ENCODE measurements at places on chromosomes 2 and 18.
A peak's percentile ranks its signal among the peaks of the same experiment; 100 is the strongest.

- no peak for DNase-seq
Measured at GRCh38 chr2:188410504-188411235, 119.0 kb downstream of the GULP1 start.

DNA sequence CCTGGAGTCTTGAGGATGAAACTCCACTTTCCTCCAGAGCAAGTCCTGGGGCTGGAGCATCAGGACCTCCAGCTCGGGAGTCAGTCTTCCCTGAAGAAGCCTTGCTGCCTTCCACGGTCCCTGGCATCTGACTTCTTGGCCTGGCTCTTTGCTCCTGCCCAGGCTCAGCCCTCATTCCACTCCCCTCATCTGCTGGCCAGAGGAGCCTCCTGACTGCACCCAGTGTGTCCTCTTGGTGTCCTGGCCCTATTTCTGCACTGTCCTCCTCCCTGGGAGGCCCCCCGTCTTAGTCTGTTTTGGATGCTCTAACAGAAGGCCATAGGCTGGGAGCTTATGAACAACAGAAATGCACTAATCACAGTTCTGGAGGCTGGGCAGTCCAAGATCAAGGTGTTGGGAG lies 231.5 kb downstream of the LOXHD1 start:
- no peak for DNase-seq

DNA sequence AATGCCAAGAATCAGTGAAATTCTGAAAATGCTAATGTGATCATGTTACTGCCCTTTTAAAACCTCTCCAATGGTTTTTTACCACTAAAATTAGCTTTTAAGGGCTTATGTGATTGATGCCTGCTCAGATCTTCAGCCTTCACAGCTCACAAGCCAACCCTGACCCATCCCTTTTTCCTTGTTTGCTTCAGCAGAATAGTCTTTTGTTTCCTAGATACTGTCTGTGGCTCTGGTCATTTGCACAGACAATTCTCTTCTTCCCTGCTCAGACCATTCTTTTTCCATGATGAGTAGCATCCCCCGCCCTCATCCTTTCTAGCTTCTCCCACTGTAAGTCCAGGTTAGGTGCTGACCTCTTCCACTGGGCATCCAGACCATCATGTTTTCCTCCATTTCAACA lies 164.9 kb upstream of the NT5C1B start:
- no peak for DNase-seq

- no peak for DNase-seq
Measured at GRCh38 chr2:193348055-193348454, 1153.3 kb upstream of the TMEFF2 start.

- no peak for DNase-seq
Measured at GRCh38 chr2:32772638-32773447, 145.0 kb downstream of the TTC27 start.

GRCh38 chr2:195590861-195591205 lies 66.2 kb upstream of the SLC39A10 start:
- no peak for DNase-seq

DNA sequence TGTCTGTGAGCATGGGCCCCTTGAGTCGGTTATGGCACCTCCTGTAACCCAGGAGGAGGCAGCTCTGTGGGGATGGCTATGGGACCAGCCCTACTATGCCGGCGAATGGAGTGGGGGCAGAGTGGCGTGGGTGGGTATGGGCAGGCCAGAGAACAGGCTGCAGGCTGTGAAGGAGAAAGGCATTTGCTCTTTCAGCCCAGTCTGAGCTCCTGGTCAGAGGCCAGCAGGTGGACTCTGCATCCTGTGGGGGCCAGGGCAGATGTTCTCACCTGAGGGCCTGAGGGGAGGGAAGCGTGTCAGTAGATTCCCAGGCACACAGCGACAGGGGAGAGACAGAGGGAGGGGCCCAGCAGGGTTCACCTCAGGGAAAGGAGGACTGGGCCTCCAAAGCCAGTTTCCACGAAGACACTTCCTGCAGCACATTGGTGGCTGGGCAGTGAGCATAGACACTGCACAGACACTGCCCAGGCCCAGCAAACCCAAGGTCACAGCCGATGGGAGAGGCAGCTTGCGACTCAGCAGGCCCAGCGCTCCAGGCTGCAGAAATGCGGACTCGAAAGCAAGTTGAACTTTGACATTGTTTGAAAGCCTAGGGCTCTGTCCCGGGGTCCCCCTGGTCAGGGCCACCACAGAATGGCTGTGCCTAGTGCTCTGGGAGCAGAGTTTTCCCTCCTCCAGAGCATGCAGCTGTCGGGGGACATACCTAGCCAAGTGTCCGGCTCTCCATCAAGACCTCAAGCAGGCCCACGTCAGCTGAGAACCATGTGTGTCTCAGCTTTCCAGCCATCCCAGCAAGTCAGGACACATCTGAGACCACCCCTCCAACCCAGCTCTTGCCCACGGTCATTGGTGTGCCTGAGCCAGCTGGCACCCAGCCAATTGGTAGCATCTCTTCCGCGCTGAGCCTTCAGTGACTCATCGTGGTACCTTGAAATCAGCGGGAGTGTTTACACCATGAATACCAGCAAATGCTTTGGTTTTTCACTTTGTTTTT lies 53.8 kb downstream of the TGOLN2 start:
- DNase-seq = no peak

DNA sequence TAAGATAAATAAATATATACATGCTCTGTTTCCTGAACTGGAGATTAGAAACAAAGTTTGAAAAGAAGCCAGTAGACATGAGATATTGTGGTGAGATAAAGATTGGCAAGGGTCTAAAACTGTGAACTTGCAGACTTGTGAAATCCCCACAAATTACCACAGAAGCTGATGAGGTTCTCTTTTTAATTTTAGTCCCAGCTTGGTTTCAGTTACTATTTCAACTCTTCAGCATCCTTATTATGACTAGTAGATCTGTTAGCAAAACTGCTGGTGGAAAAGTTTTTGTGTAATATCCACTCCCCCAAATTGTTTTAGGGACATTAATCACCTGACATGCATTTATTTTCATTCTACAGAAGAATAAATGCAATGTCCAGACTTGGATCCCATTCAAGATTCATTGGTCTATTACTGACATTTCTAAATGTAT lies 20.8 kb downstream of the RASGRP3 start:
- DNase-seq = peak; percentile 48

- DNase-seq = no peak
Measured at GRCh38 chr2:47645246-47645645, 137.7 kb upstream of the MSH6 start.

DNA sequence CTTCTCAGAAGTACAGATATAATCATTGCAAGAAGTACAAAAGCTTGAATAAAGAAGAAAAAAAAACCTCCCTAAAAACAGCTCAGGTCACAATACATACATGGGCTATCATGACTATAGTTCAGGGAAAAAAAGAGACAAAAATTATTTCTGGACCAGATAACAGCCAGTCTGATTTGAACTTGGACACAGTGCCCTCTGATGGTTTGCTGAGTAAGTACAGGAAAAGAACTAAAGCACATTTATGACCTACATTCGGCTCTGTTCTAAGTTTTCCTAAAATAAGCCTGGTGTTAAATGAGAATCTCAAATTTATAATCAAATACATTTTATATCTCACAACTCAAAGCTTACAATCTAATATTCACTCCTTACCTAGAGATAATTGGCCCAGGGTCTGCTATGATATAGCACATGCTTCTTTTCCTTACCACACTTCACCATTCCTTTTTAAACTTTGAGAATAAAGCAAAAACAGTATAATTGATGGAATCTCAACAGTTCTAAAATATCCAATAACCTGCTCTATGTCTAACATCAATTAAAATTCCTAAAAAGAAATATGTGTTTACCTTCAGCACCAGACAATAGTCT lies 81.1 kb downstream of the RAPH1 start:
- DNase-seq = peak; percentile 57

- DNase-seq = no peak
Measured at GRCh38 chr2:47127862-47128543, 27.1 kb downstream of the STPG4 start.

- DNase-seq = no peak
Measured at GRCh38 chr2:109410039-109410815, 203.5 kb downstream of the SEPTIN10 start.

GRCh38 chr18:555705-556457 lies 24.3 kb upstream of the CETN1 start:
- DNase-seq = no peak

DNA sequence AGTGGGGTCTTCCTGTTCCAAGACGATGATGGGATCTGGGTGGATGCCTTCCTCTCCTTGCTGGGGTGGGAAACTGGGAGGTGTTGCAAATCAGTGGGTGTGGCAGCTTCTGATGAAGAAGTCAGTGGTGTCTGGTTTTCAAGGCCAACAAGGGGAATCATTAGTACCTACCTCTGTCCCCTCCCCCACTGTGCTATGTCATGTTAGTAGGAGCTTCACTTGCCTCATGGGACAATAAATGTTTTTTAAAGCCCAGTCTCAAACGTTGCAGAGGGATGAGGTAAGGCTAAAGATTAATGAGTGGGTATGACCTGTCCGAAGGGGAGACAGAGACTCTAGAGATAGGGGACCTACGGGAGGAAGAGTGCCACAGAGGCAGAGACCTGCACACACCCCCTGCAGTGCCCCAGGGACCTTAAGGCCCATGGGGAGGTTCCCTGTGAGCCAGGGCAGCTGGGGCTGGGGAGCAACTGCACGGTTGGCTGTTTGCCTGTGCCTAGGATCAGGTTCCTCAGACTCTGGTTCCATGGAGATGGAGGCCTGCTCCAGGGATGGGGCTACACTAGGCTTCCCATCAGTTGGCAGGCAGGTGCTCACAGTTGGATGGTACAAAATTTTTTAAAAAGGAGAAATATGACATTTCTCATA lies 37.8 kb upstream of the SLC1A4 start:
- DNase-seq = no peak

GRCh38 chr2:73175663-73176204 lies 26.6 kb upstream of the NOTO start:
- peak; percentile 64 for DNase-seq

GRCh38 chr2:230885463-230886130 lies 20.9 kb downstream of the ITM2C start:
- DNase-seq = no peak

DNA sequence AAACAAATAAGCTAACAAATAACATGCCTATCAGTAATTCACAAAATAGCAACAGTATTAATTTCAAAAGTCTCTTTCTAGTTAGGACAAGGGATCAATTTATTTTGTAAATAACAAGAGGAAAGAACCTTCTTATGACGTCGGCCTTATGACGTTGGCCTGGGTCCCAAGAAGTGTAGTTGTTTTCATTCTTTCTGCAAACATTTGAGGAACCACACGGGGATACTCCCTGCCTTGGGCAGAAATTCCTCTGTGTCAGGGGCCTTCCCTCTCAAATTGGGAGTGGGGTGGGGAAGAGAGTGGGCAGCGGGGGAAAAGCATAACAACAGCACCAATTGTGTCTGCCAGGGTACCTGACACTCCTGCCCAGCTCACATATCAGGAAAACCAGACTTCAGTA lies 1.3 kb downstream of the CCDC68 start:
- no peak for DNase-seq

GRCh38 chr2:239765076-239765845 lies 259.9 kb downstream of the NDUFA10 start:
- DNase-seq = no peak

DNA sequence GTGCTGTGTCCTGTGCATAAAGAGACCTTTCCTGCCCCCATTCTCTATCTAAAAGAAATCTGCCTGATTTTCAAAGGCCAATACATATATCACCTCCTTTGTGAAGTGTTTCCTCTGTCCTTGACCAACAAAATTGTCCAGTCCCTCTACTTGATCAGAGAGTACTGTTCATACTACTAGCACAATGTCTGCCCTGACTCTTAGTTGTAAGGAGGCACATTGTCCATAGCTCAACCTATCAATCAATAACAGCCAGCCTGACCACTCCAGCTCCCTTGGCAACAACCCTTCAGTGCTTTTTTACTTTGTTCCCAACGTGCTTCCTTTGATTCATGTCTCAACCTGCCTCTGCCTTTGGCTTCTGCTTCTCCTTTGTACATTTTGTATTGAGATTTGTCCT lies 398.9 kb downstream of the TRIB2 start:
- no peak for DNase-seq

Measured in CD4-positive, alpha-beta T cell treated with Interleukin-21 for 1 hour (primary cell).